ENCODE measurements at places on chromosomes 4 and X. TPM values are rescaled to one million over a fixed set of nuclear protein-coding genes. Genes with fewer than 3 reads are reported as not detected.

- no peak for DNase-seq
Observed at GRCh38 chr4:56859841-56860240, 38.3 kb upstream of the SPINK2 start.

THAP9 gene
- total RNA-seq = 9.5 TPM

DNA sequence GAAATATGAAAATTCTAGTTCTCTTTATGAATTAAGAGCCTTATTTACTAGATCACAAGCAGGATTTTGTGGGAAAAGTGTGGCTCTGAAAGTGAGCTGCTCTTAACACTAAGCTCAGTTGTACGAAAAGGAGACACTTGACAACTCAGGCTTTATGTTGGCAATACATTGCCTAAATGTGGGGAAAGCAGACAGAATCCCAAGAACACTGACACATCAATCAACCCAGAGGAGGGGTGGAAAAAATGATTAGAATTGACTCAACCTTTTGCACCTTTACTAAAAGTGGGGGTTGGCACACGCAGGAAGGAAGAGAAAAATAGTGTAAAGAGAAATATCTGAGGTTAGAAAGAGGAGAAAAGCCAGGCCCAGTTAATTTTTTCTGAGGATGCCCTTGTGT lies 61.6 kb downstream of the CHST7 start:
- DNase-seq = no peak

FGD1 gene
- total RNA-seq = 4.7 TPM

GRCh38 chr4:139523076-139523475 lies 32.9 kb downstream of the SETD7 start:
- DNase-seq = peak; percentile 33

ERCC6L gene
- total RNA-seq = not detected

DNA sequence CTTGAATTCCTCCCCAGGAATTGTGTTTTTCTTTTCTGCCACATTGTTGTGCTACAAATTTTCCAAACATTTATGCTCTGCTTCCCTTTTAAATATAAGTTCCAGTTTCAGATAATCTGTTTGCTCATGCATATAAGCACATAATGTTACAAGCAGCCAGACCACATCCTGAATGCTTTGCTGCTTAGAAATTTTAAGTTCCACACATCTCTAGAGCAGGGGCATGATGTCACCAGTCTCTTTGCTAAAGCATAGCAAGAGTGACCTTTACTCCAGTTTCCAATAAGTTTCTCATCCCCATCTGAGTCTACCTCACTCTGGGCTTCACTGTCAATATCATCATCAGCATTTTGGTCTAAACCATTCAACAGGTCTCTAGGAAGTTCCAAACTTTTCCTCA lies 932.5 kb downstream of the SH3BGRL start:
- no peak for DNase-seq

Measured in thyroid gland (tissue), 4 donors.